Fibroblast of pulmonary artery (primary cell): ENCODE measurements at places on chromosomes 2 and 18.

DNA sequence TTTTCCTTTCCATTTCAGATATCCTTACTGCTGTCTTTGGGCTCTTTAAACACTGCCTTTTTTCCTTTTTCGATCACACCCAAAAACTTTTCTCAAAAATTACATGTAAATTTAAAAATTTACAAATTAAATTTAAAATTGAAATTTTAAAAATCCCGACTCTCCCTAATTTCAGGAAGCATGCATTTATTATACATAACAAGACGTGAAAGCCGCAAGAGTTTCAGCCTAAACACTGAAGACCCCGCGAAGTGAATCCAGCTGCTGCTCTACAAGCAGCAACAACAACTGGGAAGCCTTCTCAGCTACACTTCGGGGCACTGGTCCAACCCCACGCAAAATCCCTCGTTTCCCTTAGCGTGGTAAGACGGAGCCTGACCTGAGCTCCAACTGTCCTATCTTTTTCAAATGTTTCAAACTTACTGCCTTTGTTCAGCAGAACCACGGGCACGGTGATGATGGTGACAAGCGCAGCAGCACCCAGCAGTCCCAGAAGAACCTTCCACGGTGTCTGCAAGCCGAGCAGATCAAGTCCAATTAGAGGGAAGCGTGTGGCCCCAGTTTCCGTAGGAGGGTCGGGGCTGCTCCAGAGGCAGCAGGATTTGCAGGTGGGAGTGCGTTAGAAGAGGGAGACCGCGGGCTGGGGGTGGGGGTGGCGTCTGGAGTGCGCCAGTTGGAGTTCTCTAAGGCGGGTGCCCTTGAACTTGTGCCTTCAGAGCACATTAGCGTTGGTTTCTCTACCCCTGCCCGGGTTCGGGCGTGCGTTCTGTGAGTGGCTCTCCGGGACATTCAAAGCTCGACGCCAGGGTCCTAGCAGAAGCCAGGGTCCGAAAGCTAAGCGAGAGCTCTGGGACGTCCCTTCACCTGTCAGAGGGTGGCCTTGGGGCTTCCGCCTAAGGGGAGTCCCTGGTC is 783 bp downstream of the DPP4 start:
- DNase-seq, result no peak

GRCh38 chr18:7789856-7790552 is 222.9 kb downstream of the PTPRM start:
- DNase-seq, result peak; percentile 64

GRCh38 chr2:239399433-239399920 is 1.3 kb downstream of the HDAC4 start:
- peak; percentile 10 for DNase-seq

GRCh38 chr2:183222751-183223150 is 98.5 kb downstream of the NUP35 start:
- no peak for DNase-seq

GRCh38 chr2:215737477-215737876 is 275.9 kb downstream of the MREG start:
- DNase-seq, result no peak

DNA sequence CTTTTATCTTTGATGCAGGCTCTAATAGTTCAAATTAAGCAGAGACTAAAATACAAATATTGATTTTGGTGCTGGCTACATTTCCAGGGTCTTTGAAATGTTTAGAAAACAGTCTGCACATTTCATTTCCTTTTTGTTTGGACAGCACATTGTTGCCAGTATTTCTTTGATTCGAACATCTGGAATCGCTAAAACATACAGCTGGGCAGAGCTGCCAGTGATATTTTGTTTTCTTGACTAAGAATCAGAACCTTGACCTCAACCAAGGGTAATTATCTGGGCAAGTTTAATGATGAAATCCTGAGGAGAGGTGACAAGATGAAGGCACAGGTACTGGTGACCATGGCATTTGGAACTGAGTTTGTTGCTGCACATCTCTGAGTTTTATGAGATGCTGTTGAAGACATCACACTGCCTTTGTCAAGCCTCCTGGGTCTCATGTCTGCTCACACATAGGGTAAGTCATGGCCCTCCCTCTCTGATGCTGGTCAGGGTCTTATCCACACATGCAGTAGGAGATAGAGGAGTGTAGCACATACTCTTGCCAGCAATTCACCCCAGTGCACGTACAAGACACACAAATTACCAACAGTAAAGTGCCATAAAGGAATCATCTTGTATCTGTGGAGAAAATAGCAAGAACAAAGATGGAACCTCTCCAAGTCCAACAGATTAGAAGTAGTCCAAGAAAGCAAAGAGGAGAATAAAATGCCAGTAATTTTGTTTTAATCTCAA is 391.9 kb downstream of the RND3 start:
- no peak for DNase-seq

- DNase-seq, result no peak
These were observed 384.3 kb upstream of the CNTNAP5 start for GRCh38 chr2:123640685-123641335.

- peak; percentile 85 for DNase-seq
These were observed 77.2 kb upstream of the NFU1 start for GRCh38 chr2:69514406-69514805.

GRCh38 chr18:78595924-78596573 is 383.6 kb upstream of the SALL3 start:
- DNase-seq, result no peak

- DNase-seq, result peak; percentile 21
These were observed 47.9 kb downstream of the E2F6 start for GRCh38 chr2:11417946-11418585.

- DNase-seq, result no peak
These were observed 2.8 kb downstream of the FZD5 start for GRCh38 chr2:207766697-207767460.

GRCh38 chr2:71466301-71467179 is 13.2 kb downstream of the DYSF start:
- DNase-seq, result no peak

DNA sequence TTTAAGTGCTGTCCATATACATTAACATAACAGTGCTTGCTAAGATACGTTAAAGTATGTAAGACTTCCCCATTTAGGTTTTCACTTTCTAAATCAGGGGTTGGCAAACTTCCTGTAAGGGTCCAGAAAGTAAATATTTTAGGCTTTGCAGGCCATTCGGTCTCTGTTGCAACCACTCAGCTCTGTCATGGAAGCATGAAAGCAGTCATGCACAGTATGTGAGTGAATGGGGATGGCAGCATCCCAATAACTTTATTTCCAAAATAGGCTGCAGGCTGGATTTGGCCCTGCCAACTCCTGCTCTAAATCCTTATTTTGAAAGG is 128.7 kb downstream of the PLA2R1 start:
- DNase-seq, result peak; percentile 24

GRCh38 chr18:76992226-76993084 is 140.1 kb downstream of the MBP start:
- DNase-seq, result no peak

DNA sequence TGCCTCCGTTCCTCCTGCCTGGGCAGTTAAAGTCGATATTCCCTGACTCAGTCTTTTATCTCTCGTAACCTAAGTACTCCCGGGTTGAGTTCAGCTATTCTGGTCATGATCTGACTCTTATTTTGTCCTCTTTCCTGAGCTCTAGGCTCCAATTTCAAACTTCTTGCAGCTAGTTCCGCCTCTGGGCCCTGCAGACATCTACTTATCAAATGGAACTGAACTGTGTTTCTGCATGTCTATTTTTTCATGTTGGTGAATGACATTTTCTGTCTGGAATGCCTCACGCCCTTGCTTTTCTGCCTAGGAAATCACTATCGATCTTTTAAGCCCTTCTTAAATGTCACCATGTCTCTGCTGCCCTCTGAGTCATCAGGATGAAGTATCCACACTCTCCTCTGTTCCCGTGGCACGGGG is 101.5 kb downstream of the VAPA start:
- peak; percentile 46 for DNase-seq

DNA sequence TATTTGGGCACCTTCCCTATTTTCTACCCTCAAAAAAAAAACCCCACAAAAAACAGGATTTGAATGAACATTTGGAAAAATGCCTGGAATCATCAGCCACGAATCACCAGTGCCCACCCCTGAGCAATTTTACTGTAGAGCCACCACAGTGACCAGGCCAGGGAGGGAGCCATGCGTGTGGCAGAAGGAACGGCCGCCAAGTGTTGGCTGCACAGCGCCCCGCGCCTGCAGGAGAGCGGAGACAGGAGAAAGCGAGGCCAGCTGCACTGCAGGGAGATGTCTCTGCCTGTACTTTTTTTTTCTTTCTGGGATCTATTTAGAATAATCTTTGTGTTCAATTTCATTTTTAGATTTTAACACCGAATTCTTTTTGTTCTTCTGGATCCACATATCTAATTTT is 269.3 kb upstream of the RAB12 start:
- no peak for DNase-seq

DNA sequence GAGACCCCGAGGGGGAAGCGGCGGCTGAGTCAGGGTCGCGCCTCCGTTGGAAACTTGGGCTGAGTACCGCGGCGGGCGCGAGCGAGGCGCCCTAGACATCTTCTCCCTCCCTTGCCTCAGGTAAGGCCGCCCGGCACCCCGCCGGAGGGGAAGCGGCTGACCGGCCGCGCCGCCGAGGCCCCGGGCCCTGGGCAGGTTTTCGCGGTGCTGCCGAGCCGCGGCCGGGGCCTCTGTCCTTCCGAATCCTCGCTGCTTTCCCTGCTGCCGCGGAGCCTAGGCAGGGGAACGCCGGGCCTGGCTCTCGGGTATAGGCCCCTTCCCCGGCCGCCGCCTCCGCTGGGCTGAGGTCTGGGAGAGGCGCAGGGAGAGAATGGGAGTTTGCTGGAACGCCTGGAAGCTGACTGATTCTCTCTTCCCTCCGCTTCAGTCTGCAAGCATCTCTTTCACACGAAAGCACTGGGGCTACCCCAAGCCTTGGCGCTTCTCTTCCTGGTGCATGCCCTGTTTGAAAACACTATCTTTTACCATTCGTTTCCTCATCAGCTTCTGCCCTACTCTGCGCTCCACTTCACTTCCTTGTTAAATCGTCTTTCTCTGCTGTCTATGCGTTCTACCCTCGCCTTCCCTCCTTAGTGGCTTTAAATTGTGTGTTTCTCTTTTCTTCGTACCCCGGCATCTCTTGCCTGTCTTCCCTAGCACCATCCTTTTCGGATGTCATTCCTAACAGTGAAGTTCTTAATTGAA is 652 bp downstream of the PPM1B start:
- DNase-seq, result peak; percentile 48

DNA sequence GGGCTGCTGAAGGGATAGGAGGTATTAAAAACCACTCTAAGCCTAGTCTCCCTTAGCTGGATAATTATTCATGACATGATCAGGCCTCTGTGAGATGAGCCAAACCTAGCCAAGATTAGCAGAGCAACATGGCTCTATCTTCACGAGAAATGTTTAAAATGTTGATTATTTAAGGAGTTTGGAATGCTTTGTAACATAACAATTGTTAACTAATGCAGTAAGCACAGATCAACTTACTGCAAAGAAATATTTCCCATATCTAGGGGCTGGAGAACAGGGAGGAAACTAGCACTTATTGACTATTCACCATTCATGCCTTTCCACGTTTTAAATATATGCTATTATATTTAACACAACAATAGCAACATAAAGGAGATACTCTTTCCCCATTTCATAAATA is 833.7 kb upstream of the CHAC2 start:
- peak; percentile 14 for DNase-seq

DNA sequence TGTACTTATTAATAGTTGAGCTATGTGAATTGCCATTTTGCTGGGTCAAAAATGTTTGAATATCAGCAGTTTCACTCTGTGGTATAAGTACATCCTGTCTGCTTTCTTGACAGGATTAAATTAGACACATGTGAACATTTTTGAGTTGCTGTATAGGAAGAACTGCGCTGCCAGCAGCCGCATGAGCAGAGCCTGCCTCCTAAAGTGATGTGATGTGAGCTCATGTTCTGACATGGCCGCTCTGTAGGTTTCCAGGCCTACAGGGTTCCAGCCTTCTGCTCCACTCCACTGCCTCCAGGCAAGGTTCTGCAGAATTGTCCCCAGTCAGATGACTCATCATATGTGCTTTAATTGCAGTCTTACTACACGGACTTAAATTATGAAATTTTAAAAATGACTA is 119.7 kb upstream of the NFATC1 start:
- peak; percentile 1 for DNase-seq

DNA sequence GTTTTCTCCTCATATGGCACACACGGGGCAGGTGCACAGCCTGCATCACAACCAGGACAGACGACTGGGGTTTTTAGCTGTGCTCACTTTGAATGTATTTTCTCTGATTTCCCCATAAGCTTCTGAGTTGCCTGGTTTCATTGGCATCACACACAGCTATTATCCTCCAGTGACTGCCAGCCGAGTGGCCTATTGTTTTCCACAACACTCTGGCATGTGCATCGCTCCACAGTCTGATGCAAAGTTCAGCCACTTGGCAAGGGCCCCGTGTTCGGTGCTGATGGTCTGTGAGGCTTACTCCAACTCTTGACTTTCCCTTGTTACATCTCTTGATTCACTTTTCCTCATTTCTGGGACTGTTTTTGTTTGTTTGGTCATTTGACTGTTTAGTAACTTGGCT is 593.1 kb downstream of the CBLN2 start:
- DNase-seq, result no peak

GRCh38 chr2:28493636-28494035 is 2.2 kb upstream of the PLB1 start:
- no peak for DNase-seq
